ENCODE measurements at places on chromosomes 6 and 20.

DNA sequence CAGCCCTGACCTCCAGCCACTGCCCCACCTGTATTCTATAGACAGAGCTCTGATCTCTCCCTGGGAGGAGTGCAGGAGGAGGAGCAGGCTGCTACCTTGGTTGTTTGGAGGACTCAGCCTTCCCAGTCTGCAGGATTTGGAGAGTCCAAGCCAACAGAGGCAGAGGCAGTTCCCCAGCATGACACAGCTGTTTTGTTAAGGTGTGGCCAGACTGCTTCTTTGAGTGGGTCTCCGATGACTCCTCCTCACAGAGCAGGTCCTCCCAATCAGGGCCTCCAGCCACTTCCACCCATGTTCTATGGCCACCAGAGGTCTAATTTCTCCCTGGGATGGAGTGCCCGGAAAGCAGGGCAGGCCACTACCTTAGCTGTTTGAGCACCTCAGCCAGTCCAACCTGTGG, 203.5 kb downstream of the HACE1 start:
- DNase-seq: no peak

- DNase-seq: no peak
Measured at GRCh38 chr6:29749668-29750067, 26.4 kb downstream of the HLA-F start.

DNA sequence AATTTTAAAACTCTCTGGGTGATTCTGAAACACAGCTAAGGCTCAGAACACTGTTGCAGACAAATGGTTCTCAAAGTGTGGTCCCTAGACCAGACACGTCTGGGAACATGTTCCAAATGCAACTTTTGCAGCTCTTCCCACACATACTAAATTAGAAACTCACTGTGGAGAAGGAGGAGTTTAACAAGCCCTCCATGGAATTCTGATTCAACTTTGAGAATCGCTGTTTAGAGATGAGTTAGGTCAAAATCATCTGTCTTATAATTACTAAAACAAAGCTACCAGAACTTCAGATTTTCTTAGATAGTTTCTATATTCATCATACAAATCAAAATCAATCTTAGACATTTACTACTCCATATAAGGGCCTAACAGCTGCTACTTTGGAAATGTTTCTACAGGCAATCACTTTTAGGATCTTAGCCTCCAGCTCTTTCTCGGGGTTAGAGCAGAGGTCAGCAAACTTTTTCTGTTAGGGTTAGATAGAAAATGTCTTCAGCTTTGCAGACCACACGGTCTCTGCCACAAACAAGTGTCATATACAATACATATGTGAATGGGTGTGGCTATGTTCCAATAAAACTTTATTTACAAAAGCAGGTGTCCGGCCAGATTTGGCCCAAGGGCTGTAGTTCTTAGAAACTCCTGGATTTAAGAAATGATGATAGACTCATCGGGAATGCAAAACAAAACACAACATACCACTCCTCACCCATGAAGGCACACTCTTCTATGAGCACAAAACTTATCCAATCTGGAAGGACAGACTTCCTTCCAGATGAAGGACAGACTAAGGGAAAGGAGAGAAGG, 50.0 kb upstream of the ARHGAP18 start:
- DNase-seq: peak; percentile 68

DNA sequence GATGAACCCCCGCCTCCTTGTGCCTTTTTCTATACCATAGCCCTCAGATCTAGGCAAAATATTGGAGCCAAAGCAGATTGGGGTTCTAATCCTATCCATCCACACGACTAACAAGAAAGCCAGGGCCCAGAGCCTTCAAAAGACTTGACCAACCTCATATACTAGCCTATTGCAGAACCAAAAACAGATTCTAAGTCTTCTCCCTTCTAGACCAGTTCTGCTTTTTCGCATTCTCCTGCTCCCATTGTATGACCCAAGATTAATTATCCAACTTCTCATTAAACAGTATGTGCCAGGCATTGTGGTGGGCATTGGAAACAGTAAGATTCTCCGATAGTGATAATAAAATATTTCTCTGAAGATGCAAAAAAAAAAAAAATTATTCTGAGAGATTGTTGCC, 113.7 kb upstream of the JARID2 start:
- DNase-seq: no peak

DNA sequence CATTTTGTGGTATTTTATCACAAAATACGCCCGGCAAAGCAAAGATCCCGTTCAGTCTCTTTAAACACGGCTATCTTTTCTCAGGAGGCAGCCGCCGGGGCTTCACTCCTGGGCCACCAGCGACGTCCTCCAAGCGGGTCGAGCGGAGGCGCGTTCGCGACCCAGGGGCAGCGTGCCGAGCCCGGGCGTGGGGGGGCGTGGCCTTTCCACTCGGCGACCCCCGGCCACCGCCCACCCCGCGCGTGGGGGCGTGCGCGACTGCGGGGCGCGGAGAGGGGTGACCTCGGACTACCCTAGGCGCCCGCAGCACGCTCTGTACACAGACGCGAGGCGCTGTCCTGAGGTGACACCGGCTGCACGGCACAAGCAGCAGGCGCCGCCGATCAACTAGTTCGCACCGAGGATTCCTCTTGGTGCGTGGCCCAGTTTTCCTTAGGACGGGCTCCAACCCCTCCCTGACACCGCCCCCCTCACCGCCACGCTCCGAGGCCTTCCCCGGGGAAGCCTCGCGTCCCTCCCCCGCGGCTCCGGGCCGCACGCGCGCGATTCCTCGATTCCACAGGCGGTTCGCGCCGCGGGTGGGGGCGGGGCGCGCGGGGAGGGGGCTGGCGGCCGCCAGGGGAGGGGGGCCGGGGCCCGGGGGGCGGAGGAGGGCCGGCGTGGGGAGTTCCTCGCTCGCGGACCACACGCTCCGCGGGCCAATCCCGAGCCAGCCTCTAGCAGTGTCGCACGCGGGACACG, 1.1 kb upstream of the JARID2 start:
- DNase-seq: peak; percentile 77

GRCh38 chr6:160112628-160113299, 8.9 kb upstream of the SLC22A1 start:
- no peak for DNase-seq

Data from fibroblast of skin of right biceps (primary cell).